ENCODE measurements at places on chromosomes 1 and 21. TPM values are rescaled to one million over a fixed set of nuclear protein-coding genes. Genes with fewer than 3 reads are reported as not detected.

The CD52 gene
- 141 TPM for total RNA-seq

- H3K4me1 ChIP-seq = peaks cover 52% of the 10 kb centered on the region
- no peaks in the 10 kb centered on the region for H3K27me3 ChIP-seq
- peaks cover 7% of the 10 kb centered on the region for H3K36me3 ChIP-seq
- no peak overlapping the region for H3K27ac ChIP-seq
These were observed 4.3 kb downstream of the SLC30A1 start for GRCh38 chr1:211574705-211575104.

The TMEM82 gene
- total RNA-seq = not detected

DNA sequence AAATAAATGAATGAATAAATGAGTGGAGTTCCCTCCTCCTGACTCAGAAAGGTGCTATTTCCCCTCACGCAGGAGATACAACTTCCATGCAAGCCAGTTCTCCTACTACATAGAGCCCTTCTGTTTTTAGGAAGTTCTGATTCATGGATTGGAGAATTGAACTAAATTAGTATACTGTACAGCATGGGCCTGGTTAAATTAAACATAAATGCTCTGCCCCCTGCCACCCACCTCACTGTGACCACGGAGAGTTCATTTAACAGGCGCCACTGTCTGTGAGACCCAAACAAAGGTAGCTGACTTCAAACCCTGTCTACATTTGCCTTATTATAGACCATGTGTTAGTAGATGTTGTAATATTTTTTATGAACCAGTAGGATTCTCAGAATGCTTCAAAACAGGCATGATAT is 9.1 kb upstream of the IRF2BP2 start:
- no peaks in the 10 kb centered on the region for H3K27me3 ChIP-seq
- no peak overlapping the region for H3K27ac ChIP-seq
- H3K4me3 ChIP-seq = no peak overlapping the region
- DNase-seq = no peak

The ECM1 gene
- 0.88 TPM for total RNA-seq

The PPFIA4 gene
- 6.5 TPM for total RNA-seq

DNA sequence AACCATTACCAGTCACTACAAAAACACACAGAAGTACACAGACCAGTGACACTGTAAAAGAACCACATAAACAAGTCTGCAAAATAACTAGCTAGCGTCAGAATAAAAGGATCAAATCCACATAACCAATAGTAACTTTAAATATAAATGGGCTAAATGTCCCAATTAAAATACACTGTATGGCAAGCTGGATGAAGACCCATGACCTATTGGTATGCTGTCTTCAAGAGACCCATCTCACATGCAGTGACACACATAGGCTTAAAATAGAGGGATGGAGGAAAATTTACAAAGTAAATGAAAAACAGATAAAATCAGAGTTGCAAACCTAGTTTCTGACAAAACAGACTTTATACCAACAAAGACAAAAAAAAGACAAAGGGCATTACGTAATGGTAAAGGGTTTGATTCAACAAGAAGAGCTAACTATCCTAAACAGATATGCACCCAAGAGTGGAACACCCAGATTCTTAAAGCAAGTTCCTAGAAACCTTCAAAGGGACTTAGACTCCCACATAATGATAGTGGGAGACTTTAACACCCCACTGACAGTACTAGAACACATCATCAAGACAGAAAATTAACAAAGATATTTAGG is 196.9 kb downstream of the TBX15 start:
- H3K36me3 ChIP-seq = no peaks in the 10 kb centered on the region
- H3K4me3 ChIP-seq = no peak overlapping the region
- no peaks in the 10 kb centered on the region for H3K4me1 ChIP-seq
- H3K27ac ChIP-seq = no peak overlapping the region

GRCh38 chr21:14863745-14864210 is 201.0 kb downstream of the NRIP1 start:
- no peaks in the 10 kb centered on the region for H3K27me3 ChIP-seq
- no peak overlapping the region for H3K4me3 ChIP-seq
- no peak overlapping the region for H3K27ac ChIP-seq
- peaks cover 5% of the 10 kb centered on the region for H3K4me1 ChIP-seq
- DNase-seq = no peak

The TRIM58 gene
- 0.12 TPM for total RNA-seq

The MEGF6 gene
- 5.9 TPM for total RNA-seq

The S100A11 gene
- total RNA-seq = 235 TPM

The MMP23B gene
- total RNA-seq = 0.64 TPM

GRCh38 chr1:180623579-180624347 is 8.1 kb upstream of the XPR1 start:
- no peak overlapping the region for H3K27ac ChIP-seq
- no peaks in the 10 kb centered on the region for H3K36me3 ChIP-seq
- H3K27me3 ChIP-seq = peaks cover 9% of the 10 kb centered on the region
- no peak for DNase-seq

GRCh38 chr21:45866551-45866950 is 115.0 kb upstream of the COL6A1 start:
- H3K4me3 ChIP-seq = no peak overlapping the region
- no peak overlapping the region for H3K27ac ChIP-seq
- H3K27me3 ChIP-seq = no peaks in the 10 kb centered on the region
- H3K4me1 ChIP-seq = peaks cover 4% of the 10 kb centered on the region
- H3K36me3 ChIP-seq = no peaks in the 10 kb centered on the region

DNA sequence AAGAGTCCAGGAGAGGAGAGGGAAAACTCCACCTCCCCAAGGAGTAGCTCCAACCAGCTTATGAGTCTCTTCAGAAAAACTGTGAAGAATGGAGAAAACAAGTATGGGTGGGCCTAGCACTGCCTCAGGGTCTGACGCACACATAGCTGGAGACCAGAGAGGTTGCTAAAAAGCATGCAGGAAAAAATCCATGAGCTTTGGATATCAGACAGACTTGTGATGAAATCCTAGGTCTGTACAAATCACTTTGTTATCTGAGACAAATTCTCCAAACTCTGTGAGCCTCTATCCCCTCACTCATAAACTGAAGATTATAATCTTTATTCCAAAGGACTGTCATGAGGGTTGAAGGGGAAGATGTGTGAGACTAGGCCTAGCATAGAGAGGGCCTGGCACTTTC is 141.5 kb upstream of the FGGY start:
- no peak overlapping the region for H3K4me3 ChIP-seq
- peaks cover 7% of the 10 kb centered on the region for H3K4me1 ChIP-seq
- no peaks in the 10 kb centered on the region for H3K27me3 ChIP-seq
- no peak for DNase-seq

- no peaks in the 10 kb centered on the region for H3K27me3 ChIP-seq
- H3K4me1 ChIP-seq = peaks cover 88% of the 10 kb centered on the region
- peaks cover 27% of the 10 kb centered on the region for H3K36me3 ChIP-seq
- H3K4me3 ChIP-seq = no peak overlapping the region
- DNase-seq = no peak
These were observed 21.2 kb downstream of the ARID1A start for GRCh38 chr1:26717017-26717491.

- H3K27me3 ChIP-seq = no peaks in the 10 kb centered on the region
- H3K4me3 ChIP-seq = no peak overlapping the region
- no peak for DNase-seq
- H3K36me3 ChIP-seq = no peaks in the 10 kb centered on the region
These were observed 53.8 kb downstream of the PRKCZ start for GRCh38 chr1:2103901-2104590.

The SLC25A34 gene
- total RNA-seq = 0.74 TPM

GRCh38 chr21:38756746-38757145 is 49.0 kb upstream of the ETS2 start:
- H3K4me1 ChIP-seq = peaks cover 9% of the 10 kb centered on the region
- H3K27ac ChIP-seq = no peak overlapping the region
- no peak for DNase-seq

- no peak overlapping the region for H3K27ac ChIP-seq
- H3K36me3 ChIP-seq = no peaks in the 10 kb centered on the region
- no peak for DNase-seq
- no peak overlapping the region for H3K4me3 ChIP-seq
These were observed 49.3 kb downstream of the TGFB2 start for GRCh38 chr1:218394416-218394815.

GRCh38 chr1:159914252-159915018 is 10.9 kb downstream of the TAGLN2 start:
- H3K36me3 ChIP-seq = peaks cover 21% of the 10 kb centered on the region
- H3K27me3 ChIP-seq = no peaks in the 10 kb centered on the region
- H3K4me1 ChIP-seq = peaks cover 50% of the 10 kb centered on the region
- DNase-seq = no peak
- H3K4me3 ChIP-seq = no peak overlapping the region

GRCh38 chr1:98387701-98388100 is 273.8 kb upstream of the SNX7 start:
- H3K27me3 ChIP-seq = no peaks in the 10 kb centered on the region
- no peak for DNase-seq
- H3K27ac ChIP-seq = no peak overlapping the region
- no peak overlapping the region for H3K4me3 ChIP-seq
- no peaks in the 10 kb centered on the region for H3K36me3 ChIP-seq
- peaks cover 6% of the 10 kb centered on the region for H3K4me1 ChIP-seq

- H3K27me3 ChIP-seq = no peaks in the 10 kb centered on the region
- H3K4me1 ChIP-seq = peaks cover 36% of the 10 kb centered on the region
These were observed 8.7 kb upstream of the DUSP12 start for GRCh38 chr1:161740921-161741320.

The KIAA0040 gene
- total RNA-seq = 21.4 TPM

- H3K4me3 ChIP-seq = no peak overlapping the region
- DNase-seq = no peak
- H3K27me3 ChIP-seq = no peaks in the 10 kb centered on the region
- H3K4me1 ChIP-seq = no peaks in the 10 kb centered on the region
- no peak overlapping the region for H3K27ac ChIP-seq
These were observed 72.7 kb downstream of the FBXO2 start for GRCh38 chr1:11581445-11581991.

DNA sequence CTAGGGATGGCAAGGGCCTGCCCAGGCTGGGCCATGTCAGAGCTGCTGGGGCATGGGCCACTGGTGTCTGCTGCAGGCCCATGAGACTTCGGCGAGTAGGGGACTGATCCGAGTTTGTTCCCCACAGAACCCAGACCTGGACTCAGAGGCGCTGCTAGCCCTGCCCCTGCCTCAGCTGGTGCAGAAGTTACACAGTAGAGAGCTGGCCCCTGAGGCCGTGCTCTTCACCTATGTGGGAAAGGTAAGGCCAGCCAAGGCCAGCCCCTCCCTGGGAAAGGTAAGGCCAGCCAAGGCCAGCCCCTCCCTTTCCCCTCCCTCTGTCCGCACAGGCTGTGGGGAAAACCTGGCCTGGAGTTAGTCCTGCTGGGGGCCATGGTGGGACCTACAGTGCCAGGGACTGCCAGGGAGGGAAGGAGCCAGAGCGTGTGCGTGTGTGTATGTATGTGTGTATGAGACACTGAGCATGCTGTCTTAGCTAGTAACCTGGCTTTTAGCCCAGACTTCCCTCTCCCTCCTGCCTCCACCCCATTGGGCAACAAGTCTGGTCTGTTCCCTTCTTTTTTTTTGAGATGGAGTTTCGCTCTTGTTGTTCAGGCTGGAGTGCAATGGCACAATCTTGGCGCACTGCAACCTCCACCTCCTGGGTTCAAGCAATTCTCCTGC is 8.0 kb downstream of the FAAH start:
- H3K4me3 ChIP-seq = no peak overlapping the region
- H3K4me1 ChIP-seq = no peaks in the 10 kb centered on the region
- H3K36me3 ChIP-seq = no peaks in the 10 kb centered on the region
- DNase-seq = no peak

DNA sequence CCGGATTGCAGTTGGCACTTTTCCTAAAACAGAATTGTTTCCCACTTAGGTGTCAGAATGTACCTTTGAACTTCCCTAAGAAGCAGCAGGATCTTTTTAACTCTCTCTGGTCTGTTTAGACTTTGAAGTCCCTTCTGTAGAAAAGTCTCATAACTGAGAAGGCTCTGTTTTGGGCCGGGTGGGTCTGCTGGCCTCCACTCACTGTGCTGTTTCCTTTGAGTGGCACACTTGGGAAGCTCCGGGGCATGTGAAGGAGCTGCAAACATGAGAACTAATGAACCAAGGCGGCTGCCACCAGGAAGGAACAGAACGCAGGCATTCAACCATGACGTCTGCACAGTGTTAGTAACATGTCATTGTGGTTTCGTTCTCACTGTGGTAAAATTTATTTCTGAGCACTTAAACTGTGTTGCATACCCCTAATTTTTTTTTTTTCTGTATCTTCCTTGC is 19.5 kb upstream of the NCMAP start:
- peak overlapping the region; percentile 97 for H3K27ac ChIP-seq
- H3K4me1 ChIP-seq = peaks cover 84% of the 10 kb centered on the region
- H3K27me3 ChIP-seq = no peaks in the 10 kb centered on the region
- peaks cover 44% of the 10 kb centered on the region for H3K36me3 ChIP-seq
- H3K4me3 ChIP-seq = peak overlapping the region; percentile 67

DNA sequence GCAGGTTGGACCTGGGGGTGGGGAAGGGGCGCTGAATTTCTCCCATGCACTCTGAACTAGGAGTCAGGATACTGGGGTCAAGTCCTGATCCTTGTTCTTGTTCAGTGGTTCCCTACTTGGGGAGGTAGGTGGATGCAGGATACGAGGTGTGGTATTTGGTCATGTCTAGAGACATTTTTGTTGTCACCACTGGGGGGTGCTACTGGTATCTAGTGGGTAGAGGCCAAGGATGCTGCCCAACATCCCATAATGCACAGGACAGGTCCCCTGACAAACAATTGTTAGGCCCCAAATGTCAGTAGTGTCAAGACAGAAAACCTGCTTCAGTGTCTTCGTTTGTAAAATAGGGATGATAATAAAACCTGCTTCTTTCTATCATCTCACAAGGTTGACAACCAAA is 259.0 kb upstream of the FOXD3 start:
- H3K36me3 ChIP-seq = no peaks in the 10 kb centered on the region
- no peaks in the 10 kb centered on the region for H3K4me1 ChIP-seq
- no peak overlapping the region for H3K27ac ChIP-seq
- DNase-seq = peak; percentile 18

The SIK1 gene
- total RNA-seq = 5.2 TPM

DNA sequence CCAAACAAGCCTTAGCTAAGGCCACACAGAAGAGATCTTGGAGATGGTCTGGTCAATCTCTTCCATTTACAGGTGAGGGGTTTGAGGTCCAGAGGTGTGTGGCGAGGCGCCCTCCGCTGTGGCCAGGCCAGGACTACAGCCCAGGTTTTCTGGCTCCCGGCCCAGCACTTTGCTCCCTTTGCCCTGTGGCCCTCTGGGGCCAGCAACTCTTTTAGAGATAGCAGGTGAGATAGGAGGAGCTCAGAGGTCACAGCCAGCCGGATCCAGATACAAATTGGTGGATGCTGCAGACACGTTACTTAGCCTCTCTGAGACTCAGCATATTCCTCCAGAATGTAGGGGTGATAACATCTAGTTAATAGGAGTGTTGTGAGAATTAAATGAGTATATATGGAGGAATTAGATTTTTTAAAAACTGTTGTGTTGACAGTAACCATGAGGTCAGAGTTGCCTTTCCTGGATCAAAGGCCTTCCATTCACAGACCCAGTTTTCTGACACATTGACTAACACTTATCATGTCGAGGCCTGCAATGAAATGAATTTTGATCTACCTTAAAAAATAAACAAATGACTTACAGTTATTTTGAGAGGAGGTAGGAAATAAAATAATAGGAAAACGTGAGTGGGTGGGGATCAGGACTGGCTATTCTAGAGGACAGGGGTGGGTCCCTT is 16.6 kb downstream of the TEX35 start:
- H3K36me3 ChIP-seq = no peaks in the 10 kb centered on the region
- no peak for DNase-seq
- no peak overlapping the region for H3K27ac ChIP-seq
- no peaks in the 10 kb centered on the region for H3K27me3 ChIP-seq
- H3K4me3 ChIP-seq = no peak overlapping the region
